ENCODE measurements at places on chromosomes 12 and 14. TPM values are rescaled to one million over a fixed set of nuclear protein-coding genes. Genes with fewer than 3 reads are reported as not detected.

Gene ACSM4
- total RNA-seq = not detected

GRCh38 chr14:72433511-72433910, 460.4 kb downstream of the DPF3 start:
- H3K4me1 ChIP-seq = no peaks in the 10 kb centered on the region
- no peaks in the 10 kb centered on the region for H3K27me3 ChIP-seq
- no peak overlapping the region for H3K27ac ChIP-seq
- no peak for DNase-seq
- no peak overlapping the region for H3K4me3 ChIP-seq
- H3K36me3 ChIP-seq = no peaks in the 10 kb centered on the region

DNA sequence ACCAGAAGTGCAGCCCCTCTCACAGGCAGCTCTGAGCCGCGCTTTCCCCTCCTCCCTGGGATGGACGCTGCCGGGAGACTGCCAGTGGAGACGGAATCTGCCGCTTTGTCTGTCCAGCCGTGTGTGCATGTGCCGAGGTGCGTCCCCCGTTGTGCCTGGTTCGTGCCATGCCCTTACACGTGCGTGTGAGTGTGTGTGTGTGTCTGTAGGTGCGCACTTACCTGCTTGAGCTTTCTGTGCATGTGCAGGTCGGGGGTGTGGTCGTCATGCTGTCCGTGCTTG, 12.3 kb upstream of the TAMALIN start:
- H3K27me3 ChIP-seq = no peaks in the 10 kb centered on the region
- no peaks in the 10 kb centered on the region for H3K4me1 ChIP-seq
- no peak overlapping the region for H3K27ac ChIP-seq
- no peaks in the 10 kb centered on the region for H3K36me3 ChIP-seq
- DNase-seq = no peak

- no peak for DNase-seq
- H3K27me3 ChIP-seq = no peaks in the 10 kb centered on the region
- no peaks in the 10 kb centered on the region for H3K4me1 ChIP-seq
- H3K4me3 ChIP-seq = no peak overlapping the region
These were observed 266.3 kb upstream of the DIO2 start for GRCh38 chr14:80477388-80478160.

GRCh38 chr12:9808504-9808903, 18.8 kb upstream of the KLRF1 start:
- no peaks in the 10 kb centered on the region for H3K4me1 ChIP-seq
- no peaks in the 10 kb centered on the region for H3K27me3 ChIP-seq
- no peak overlapping the region for H3K4me3 ChIP-seq
- no peak overlapping the region for H3K27ac ChIP-seq
